ENCODE measurements at places on chromosomes 6 and 20. TPM values are rescaled to one million over a fixed set of nuclear protein-coding genes. Genes with fewer than 3 reads are reported as not detected.

DNA sequence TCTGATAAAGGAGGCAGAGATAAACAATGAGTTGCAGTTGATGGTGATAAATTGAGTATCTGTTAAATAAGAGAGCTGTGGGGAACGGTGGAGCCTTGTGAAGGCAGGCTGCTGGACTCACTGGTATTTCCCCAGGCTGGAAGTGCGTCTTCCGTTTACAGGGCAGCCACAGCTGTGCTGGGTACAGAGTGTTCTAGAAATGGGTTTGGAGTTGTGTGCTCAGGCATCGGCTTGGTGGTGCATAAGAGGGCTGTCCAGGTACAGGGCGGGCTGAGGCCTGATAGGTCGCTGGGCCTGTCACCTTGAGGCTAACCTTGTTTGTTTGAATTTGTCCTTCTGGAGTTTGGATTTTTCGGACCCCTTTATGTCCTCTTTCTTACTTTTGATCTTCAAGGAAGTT, 39.3 kb downstream of the ARID1B start:
- H3K27me3 ChIP-seq, result no peaks in the 10 kb centered on the region
- peaks cover 4% of the 10 kb centered on the region for H3K4me1 ChIP-seq
- H3K4me3 ChIP-seq, result no peak overlapping the region
- no peak overlapping the region for H3K27ac ChIP-seq

DNA sequence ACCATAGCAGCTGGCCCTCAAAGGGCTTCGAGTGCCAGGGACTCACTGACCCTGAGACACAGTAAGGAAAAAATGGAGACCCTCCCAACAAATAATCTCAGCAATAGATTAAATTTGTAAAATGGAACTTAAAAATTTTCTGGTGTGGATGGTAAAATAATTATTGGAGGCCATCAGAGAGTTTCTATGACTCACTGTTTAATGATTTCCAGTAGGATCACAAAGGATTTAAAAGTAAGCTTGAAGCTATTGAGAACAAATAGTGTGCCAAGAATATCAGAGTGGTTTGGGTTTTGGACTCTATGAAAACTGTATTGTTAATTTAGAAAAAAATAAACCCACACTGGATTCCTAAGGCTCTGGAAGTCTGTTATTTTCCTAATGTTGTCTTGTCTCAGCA, 115.2 kb upstream of the AKIRIN2 start:
- no peaks in the 10 kb centered on the region for H3K4me1 ChIP-seq
- H3K27ac ChIP-seq, result no peak overlapping the region
- no peak overlapping the region for H3K4me3 ChIP-seq
- DNase-seq, result no peak

DNA sequence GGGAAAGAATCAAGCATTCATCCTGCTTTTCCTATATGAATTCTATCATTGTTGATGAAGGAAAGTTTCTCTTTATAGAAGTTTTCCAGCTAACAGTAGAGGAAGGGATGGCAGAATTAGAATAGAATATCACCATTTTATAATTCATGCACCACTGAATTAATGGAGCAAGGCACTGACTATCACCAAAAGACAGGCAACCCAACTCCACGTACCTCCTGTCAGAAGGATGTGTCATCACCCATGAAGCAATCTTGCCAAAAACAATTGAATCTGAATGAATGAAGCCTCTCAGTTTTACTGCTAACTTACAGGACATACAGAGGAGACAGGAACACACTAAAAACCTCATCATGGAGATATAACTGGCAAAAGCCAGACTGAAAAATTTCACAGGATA, 122.4 kb downstream of the NFATC2 start:
- H3K4me1 ChIP-seq, result no peaks in the 10 kb centered on the region
- H3K27me3 ChIP-seq, result no peaks in the 10 kb centered on the region
- no peak overlapping the region for H3K27ac ChIP-seq
- H3K4me3 ChIP-seq, result no peak overlapping the region
- DNase-seq, result no peak

DNA sequence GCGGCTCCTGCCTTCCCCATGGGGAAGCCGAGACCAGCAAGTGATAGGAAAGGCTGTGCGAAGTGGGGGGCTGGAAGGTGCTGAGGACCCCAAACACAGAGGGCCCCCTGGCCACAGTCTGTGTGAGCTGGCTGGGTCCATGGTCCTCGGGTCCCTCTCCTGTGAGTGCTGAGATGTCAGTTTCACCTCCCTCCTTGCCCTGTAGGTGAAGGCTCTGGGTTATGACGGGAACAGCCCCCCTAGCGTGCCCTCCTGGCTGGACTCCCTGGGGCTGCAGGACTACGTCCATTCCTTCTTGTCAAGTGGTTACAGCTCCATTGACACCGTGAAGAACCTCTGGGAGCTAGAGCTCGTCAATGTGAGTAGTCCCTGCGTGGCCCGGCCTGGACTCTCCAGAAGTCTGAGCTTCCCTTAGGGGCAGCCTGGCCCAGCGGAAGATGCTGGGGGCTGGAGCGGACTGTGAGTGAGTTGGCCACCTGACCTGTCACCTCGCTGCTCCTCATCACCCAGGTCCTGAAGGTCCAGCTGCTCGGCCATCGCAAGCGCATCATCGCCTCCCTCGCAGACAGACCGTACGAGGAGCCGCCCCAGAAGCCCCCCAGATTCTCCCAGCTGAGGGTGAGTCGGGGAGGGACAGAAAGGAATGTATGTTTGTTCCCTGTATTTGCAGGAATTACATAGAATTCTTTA, 61.7 kb downstream of the TCP11 start:
- H3K27ac ChIP-seq, result no peak overlapping the region
- no peaks in the 10 kb centered on the region for H3K27me3 ChIP-seq
- no peak overlapping the region for H3K4me3 ChIP-seq
- no peak for DNase-seq
- no peaks in the 10 kb centered on the region for H3K4me1 ChIP-seq

- no peaks in the 10 kb centered on the region for H3K36me3 ChIP-seq
- no peak for DNase-seq
- H3K27me3 ChIP-seq, result no peaks in the 10 kb centered on the region
Measured at GRCh38 chr6:169266746-169267591, 13.3 kb upstream of the THBS2 start.

GRCh38 chr6:105669232-105669631, 266.4 kb upstream of the PREP start:
- no peaks in the 10 kb centered on the region for H3K36me3 ChIP-seq
- H3K4me1 ChIP-seq, result no peaks in the 10 kb centered on the region
- no peak for DNase-seq
- no peaks in the 10 kb centered on the region for H3K27me3 ChIP-seq

DNA sequence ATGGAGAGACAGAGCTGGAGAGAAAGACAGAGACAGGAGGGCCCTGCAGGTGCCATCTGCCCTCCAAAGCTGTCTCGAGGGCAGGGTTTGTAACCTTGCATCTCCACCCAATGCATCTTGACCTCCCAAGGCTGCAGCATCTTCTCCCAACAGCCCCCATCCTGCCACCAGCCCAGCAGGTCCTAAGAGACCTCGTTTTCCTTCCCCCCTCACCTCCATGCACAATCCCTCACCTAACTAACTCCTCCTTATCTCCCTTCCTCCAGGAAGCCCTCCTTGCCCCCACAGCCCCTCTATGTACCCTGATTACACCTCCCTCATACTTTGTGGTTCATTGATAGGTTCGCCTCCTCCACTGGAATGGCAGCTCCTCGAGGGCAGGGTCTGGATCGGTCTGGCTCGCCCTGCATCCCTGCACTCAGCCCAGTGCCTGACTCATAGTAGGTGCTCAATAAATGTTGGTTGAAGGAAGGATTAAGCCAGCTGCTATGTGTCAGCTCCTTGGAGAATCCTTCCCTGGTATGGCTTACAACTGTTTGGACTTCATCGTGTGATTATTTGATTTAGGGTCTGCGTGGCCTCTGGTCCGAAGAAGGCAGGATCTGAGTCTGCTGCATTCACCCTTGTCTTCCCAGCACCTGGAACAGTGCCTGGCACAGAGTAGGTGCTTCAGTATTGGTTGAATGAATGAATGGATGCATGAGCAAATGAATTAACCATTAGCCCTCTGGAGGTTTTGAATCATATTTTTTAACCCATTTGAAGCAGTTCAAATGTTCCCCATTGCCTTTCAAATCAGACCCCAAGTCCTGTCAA, 105.6 kb upstream of the PTPN1 start:
- no peaks in the 10 kb centered on the region for H3K4me1 ChIP-seq
- no peak overlapping the region for H3K27ac ChIP-seq
- no peaks in the 10 kb centered on the region for H3K27me3 ChIP-seq
- H3K36me3 ChIP-seq, result no peaks in the 10 kb centered on the region
- DNase-seq, result no peak

- no peaks in the 10 kb centered on the region for H3K4me1 ChIP-seq
- DNase-seq, result peak; percentile 19
- H3K27me3 ChIP-seq, result peaks cover 15% of the 10 kb centered on the region
- H3K36me3 ChIP-seq, result no peaks in the 10 kb centered on the region
Measured at GRCh38 chr6:26500102-26500501, at the start of gene BTN1A1. Gene BTN1A1, plus strand, starts transcription at chr6:26500303. Its CDS starts 984 bp downstream, at chr6:26501287.

- H3K27ac ChIP-seq, result no peak overlapping the region
- no peak for DNase-seq
- no peak overlapping the region for H3K4me3 ChIP-seq
Measured at GRCh38 chr6:54248319-54248718, 59.9 kb upstream of the TINAG start.

Gene LY6G5B
- 16.5 TPM for polyA plus RNA-seq

Gene STX11
- not detected for polyA plus RNA-seq

Gene ADGRB3
- not detected for polyA plus RNA-seq

Gene SLA2
- 0.49 TPM for polyA plus RNA-seq

Gene CLVS2
- 0.06 TPM for polyA plus RNA-seq

Measured in small intestine (tissue), 16 donors.